Activated CD8-positive, alpha-beta memory T cell treated with anti-CD3 and anti-CD28 coated beads, Interleukin-2, amount 50 U/mL, for 4 hours (primary cell): ENCODE measurements at places on chromosomes 4 and X.

DNA sequence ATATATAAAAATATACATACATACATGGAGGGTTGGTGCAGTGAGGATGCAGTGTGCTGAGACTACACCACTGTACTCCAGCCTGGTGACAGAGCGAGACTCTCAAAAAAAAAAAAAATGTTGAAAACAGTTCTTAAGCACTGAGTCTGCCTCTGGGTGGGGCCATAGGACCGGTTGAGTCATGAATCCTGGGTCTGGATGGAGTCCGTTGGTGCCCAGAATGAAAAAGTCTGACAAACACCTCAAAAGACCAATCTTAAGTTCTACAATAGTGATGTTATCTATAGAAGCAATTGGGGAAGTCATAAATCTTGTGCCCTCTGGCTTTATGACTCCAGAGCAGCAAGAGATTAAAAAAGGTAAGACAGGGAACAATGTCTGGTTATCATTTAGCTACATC, 70.4 kb downstream of the FGFBP1 start:
- no peak for DNase-seq

DNA sequence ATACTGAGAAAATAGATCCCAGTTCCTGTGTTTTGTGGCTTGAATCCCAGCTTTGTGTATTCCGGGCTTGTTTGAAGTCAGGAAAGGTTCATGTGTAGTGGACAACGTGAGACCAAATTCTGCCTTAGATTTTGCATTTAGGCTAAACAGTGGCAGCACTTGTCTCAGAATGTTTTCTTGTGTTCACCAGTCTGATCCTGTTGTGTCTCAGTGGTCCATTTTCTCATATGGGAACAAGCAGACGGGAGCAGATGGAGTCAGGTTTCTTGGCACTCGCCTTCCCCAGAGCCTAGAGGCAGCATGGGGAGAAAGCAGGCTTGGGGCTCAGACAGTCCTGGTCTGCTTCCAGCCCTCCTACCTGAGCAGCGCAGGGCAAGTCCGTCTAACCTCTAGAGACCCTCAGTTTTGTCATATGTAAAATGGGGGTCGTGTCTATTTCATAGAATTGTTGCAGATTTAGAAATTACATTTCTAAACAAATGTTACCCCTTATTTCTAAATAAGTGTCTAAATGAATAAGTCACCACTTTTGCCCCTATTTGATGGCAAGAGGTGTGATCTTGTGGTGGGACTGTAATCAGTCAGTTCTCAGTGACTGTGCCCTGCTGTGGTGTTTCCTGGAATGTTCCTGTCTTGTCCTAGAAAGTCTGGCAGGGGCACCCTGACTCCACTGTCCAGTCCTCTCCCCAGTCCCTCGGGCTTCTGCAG, 28.3 kb upstream of the MSANTD1 start:
- DNase-seq = no peak

DNA sequence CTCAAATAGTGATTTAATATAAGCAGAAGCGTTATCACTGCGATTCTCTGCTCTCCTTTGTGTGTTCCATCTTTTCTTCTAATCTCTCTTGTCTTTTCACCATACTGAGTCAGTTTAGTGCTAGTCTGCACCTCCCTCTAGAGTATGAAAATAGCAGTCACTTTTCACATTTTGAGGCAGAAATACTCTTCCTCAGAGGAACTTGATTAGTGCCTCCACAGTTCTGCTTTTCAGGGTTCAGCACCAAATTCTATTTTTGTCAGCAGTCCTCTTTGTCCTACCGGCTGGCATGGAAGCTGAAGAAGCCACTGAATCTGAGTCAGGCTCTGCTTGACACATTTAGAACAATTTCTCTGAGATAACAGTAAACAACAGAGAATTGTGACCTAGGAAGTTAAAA, 49.7 kb upstream of the ANKRD17 start:
- DNase-seq = no peak

- DNase-seq = no peak
Measured at GRCh38 chrX:35800474-35800873, 2.3 kb downstream of the MAGEB16 start.

GRCh38 chr4:70855464-70855863, 15.8 kb upstream of the GRSF1 start:
- DNase-seq = no peak

- DNase-seq = no peak
Measured at GRCh38 chr4:101232074-101232776, 115.1 kb downstream of the PPP3CA start.

DNA sequence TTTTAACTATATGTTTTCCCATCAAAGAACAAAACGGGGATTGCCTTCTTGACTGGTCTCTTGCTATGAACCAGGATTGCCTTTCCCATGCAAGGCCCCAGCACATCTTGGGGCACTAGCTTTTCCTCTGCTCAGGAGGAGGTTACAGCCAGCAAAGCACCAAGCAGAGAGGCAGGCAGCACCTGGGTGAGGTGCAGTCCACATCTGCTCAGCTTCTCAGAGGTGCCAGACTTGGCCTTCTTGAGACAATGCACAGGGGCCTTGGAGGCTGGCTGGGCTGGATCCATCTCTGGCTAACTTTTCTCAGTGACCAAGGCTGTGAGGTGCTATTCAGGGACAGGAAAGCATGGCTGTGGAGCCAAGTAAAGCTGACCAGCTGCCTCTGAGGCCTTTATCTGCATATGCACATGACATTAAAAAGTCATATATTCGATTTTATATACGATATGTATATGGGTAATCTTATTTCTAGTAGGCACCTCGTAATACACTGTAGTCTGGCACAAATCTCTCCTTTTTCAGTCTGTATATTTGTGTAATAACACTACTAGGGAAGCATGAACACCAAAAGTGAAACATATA, 86.9 kb downstream of the CC2D2A start:
- DNase-seq = no peak

GRCh38 chr4:20287246-20287645, 35.5 kb downstream of the SLIT2 start:
- no peak for DNase-seq

DNA sequence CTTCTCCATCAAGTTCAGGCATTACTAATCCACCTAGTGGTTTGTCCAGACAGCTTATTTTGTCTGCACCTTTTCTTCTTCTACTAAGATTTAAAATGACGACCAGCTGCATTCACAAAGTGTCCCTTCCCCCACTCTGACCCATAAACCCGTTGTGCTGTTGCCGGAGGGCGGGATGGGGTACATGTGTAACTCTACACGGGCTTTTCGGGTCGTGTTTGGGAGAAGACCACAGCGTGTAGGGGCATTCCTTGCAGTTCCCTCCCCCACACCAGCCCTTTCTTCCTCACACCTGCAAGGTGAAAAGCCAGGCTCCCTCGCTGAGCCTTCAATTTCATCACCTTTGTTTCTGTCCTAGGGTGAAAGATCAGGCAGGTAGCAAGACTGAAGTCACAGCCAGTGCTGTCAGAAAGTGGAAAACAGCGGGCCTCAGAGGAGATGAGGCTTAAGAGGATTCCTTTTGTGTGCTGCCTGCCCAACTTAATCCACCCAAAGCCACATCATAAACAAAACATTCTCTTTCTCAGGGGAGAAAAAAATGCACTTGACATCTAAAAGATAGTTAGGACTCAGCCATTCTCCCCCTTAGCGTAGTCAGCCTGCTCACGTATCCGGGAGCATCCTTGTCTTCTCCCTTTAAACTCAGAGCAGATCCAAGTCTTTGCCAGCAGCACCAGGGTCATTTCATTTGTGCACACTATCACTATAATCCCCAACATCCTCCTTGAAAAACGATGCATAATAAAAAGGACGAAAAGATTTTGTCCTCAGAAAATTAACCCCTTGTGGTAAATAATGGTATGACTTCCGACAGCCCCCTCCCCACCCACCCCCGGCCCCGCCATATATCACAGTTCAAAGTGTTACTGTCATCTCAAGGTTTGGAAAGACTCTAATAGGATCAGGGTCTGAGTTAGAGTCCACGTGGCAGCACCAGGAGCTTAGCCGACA, 599.0 kb downstream of the RAB28 start:
- DNase-seq = no peak

- DNase-seq = no peak
Measured at GRCh38 chrX:107576392-107576791, 51.9 kb upstream of the PRPS1 start.

DNA sequence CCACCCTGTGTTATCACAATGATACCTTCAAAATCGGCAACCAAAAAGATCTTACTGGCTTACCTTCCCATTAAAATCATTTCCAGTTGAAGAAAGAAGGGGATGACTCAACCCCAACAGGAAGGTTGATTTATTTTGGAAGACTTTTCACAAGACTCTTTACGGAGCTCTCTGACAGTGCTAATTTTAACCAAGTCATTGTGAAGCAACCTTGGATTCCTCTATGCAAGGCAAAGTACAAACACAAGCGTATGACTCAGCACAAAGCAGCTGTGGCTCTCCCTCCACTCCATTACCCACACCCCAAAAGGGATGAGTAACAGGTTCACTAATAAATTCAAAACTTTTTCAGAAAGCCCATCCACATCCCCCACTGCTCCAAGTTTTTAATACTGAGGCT, 213.8 kb upstream of the FGF13 start:
- DNase-seq = no peak
